GM23248 (cell line): ENCODE measurements at places on chromosomes 4 and X. TPM values are rescaled to one million over a fixed set of nuclear protein-coding genes. Genes with fewer than 3 reads are reported as not detected.

The GPRASP1 gene
- total RNA-seq = 0.38 and 0.54 TPM in 2 replicates

The GUCY1B1 gene
- total RNA-seq = 0.25 and 2.1 TPM in 2 replicates

The SPANXN3 gene
- not detected in 2 replicates for total RNA-seq

The TMEM271 gene
- total RNA-seq = not detected in 2 replicates

The NAT8L gene
- total RNA-seq = 0.38 TPM in 1 of 2 replicates, not detected in the other

The MSMO1 gene
- 72.2 and 80.9 TPM in 2 replicates for total RNA-seq

The EDNRA gene
- 0.63 and 0.86 TPM in 2 replicates for total RNA-seq

The ZNF674 gene
- total RNA-seq = 2.7 and 2.8 TPM in 2 replicates

The MAGEC2 gene
- total RNA-seq = not detected in 2 replicates

The EGFL6 gene
- total RNA-seq = not detected in 2 replicates

The TASL gene
- total RNA-seq = not detected in 2 replicates

The CSAG3 gene
- total RNA-seq = not detected in 2 replicates

The PNMA6A gene
- 0.22 and 1.1 TPM in 2 replicates for total RNA-seq

The TXK gene
- total RNA-seq = not detected in 2 replicates

The RGN gene
- total RNA-seq = 1.6 and 6.2 TPM in 2 replicates

The SMIM31 gene
- total RNA-seq = not detected in 2 replicates

The XAGE2 gene
- total RNA-seq = not detected in 2 replicates

The ANOS1 gene
- not detected in 2 replicates for total RNA-seq

The CCDC149 gene
- total RNA-seq = 5.8 and 6.1 TPM in 2 replicates

The FGB gene
- not detected in 2 replicates for total RNA-seq

The OPHN1 gene
- 4.5 and 5.3 TPM in 2 replicates for total RNA-seq

The HS3ST1 gene
- total RNA-seq = not detected in 2 replicates

The GABRG1 gene
- not detected in 2 replicates for total RNA-seq

The DMRTC1 gene
- total RNA-seq = not detected in 2 replicates

The EXOC1L gene
- total RNA-seq = not detected in 2 replicates

The NCAPG gene
- 15.6 and 18.5 TPM in 2 replicates for total RNA-seq

The MAGEA9B gene
- not detected in 2 replicates for total RNA-seq

The PRICKLE3 gene
- 9.0 and 10.8 TPM in 2 replicates for total RNA-seq

The LEF1 gene
- not detected in 2 replicates for total RNA-seq

The IL13RA1 gene
- total RNA-seq = 51.2 and 55.8 TPM in 2 replicates

The GABRQ gene
- total RNA-seq = not detected in 2 replicates

The TMEM187 gene
- total RNA-seq = 7.6 and 9.9 TPM in 2 replicates

The SPANXN4 gene
- not detected in 2 replicates for total RNA-seq

The NMU gene
- total RNA-seq = not detected in 2 replicates

The PDZD4 gene
- 1.5 TPM in 1 of 2 replicates, not detected in the other for total RNA-seq

The COX18 gene
- total RNA-seq = 22.8 and 29.8 TPM in 2 replicates
